ENCODE measurements at places on chromosomes 6 and 20.

GRCh38 chr20:59205044-59205443 lies 41.4 kb downstream of the ZNF831 start:
- DNase-seq: no peak

DNA sequence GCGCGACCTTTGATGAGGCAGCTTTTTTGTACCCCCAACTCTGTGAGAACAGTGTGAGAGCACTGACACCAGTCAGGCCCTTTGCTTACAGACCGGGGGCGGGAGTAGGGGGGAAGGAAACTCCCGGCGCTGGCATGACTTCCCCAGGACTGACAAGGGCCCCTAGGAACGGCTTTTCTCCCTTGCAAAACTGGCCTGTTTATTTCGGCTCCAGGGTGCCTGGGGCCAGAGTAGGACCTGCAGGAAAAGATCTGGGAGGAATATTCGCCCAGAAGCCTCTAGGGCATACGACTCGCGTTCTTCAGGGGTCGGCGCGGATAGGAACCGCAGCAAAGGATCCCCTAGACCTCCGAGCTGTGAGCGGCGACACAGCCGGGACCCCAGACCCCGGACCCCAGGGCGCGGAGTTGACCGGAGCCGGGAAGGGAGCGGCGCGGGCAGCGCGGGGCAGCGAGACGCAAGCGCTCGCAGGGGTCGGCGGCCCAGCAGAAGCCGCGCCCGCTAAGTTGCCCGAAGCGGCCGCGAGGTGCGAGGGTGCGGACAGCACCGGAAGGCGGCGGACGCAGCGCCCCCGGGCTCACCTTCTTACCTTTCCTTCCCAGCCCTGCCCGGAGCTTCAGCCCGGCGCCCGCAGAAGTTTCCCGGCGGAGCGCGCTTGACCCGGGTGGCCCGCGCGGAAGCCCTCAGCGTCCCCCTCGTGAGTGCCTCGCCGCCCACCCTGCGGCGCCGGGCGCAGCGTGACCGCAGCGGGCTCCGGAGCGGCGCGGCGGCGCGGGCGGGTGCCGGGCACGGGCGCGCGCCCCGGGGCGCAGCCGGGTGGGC lies at the start of gene POPDC3:
POPDC3 (minus strand) TSS at position 771 of the 822 bp plus-strand sequence. CDS start 18,105 bp downstream, outside the sequence.
- peak; percentile 77 for DNase-seq

DNA sequence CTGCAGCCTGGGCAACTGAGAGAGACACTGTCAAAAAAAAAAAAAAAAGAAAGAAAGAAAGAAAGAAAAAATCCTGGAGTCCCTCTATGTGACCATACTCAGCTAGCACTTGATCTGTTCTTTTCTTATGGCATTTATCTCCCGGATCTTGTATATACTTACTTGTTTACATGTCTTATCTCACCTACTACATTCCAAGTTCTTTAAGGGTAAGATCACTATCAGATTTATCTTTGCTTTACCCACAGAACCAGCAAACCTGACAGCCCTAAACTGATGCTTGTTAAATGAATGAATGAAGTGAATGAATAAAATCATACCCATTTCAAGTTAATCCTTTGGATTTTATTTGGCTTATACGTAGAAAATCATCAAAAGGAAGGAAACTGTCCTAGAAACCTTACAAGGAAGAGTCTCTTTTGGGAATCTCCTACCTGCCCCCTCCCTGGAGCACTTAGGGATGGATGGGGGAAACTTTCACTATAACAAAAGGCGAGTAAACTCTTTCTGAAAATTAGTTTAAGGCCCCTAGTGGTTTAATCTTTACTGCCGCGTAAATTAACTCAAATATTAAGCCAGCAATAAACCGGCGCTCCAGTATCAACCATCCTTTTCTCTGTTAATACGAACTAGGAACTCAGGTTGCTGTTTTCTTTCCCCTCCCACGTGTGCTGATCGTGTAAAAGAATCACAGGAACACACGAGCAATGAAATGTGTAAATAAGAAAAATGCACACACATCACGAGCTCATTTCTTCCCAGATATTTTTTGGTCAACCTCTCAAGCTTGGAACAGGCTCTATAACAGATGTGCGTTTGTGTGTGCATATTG lies 1.3 kb upstream of the UTRN start:
- DNase-seq: peak; percentile 33

DNA sequence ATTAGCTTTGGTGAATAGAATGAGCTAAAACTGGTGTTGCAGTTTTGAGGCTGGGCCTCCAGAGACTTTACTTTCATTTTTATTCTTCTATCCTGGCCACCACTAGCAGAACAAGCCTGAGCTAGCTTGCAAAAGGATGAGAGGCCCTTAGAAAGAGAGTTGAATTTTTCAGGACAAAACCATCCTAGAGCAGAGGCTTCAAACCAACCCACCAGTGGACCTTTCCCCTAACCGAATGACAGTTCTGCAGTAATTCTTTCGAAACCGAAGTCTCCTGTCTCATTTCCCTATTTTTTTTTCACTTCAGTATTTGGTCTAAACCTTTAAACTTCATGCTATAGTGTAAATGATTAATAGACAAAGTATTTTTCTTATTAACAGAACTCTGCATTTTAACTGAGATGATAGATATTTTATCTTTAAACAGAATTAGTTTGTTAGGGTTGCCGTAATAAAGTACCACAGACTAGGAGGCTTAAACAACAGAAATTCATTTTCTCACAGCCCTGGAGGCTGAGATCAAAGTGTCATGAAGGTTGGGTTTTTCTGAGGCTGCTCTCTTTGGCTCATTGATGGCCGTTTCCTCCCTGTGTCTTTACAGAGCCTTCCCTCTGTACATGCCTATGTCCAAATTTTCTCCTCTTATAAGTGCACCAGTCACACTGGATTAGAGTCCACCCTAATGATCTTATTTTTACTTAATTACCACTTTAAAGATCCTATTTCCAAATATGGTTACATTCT lies 80.6 kb upstream of the PAK5 start:
- DNase-seq: no peak

- no peak for DNase-seq
Observed at GRCh38 chr6:17478223-17478907, 85.0 kb downstream of the CAP2 start.

DNA sequence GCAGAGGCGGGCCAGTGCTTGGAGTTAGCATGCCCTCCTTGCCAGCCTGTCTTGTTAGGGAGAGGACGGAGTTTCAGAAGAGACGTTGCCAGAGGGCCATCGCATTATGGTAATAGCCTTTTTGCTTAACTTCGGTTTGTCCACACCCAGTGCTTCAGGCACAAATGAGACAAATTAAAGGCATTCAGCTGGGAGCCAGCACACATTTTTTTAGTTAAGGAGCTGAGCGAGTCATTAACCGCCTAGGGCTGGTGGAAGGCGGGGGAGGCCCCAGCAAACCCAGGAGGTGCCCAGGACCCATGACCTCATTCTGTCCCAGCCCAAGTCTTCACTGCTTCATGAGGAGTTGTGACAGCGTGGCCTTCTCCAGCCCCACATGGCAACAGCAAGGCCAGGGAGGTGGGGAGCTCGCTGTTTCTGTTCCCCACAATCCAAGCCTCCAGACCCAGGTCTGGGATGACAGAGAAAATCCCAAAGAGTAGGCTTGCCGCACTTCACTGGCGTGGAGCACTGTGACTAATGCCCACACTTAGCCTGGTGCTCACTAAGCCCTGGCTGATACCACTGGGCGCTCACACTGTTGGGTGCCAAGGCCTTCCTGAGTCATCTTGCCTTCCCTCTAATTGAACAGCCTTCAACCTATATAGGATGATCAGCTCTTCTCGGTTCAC lies 237.1 kb downstream of the ANKRD60 start:
- peak; percentile 91 for DNase-seq

- peak; percentile 44 for DNase-seq
Observed at GRCh38 chr6:45923831-45924391, 91.7 kb downstream of the CLIC5 start.

- DNase-seq: no peak
Observed at GRCh38 chr6:13870214-13870830, 54.4 kb upstream of the RNF182 start.

- no peak for DNase-seq
Observed at GRCh38 chr6:22383016-22383415, 86.2 kb upstream of the PRL start.

All from GM03348 (cell line).